T-helper 2 cell treated with Interferon-gamma antibody and Interleukin-4, amounts not matched to agents 100 ng/mL and 5 ng/mL, for 36 hours (primary cell): ENCODE measurements at places on chromosomes 16 and 17. TPM values are rescaled to one million over a fixed set of nuclear protein-coding genes. Genes with fewer than 3 reads are reported as not detected.

Gene MT1G
- total RNA-seq, result 27.6 and 30.1 TPM in 2 replicates

Gene SMIM36
- not detected in 2 replicates for total RNA-seq

Gene CFAP97D1
- total RNA-seq, result not detected in 2 replicates

Gene ACE
- 1.5 and 1.6 TPM in 2 replicates for total RNA-seq

Gene TOP2A
- 411 and 423 TPM in 2 replicates for total RNA-seq

Gene MINK1
- total RNA-seq, result 88.2 and 91.5 TPM in 2 replicates

Gene CHAD
- not detected in 2 replicates for total RNA-seq

Gene C16orf96
- total RNA-seq, result 0.05 and 0.16 TPM in 2 replicates

Gene RASL10B
- total RNA-seq, result 0.16 and 0.27 TPM in 2 replicates

Gene P2RX5
- 71.5 and 73.1 TPM in 2 replicates for total RNA-seq

Gene SLFN13
- 60.7 and 65.5 TPM in 2 replicates for total RNA-seq

Gene SLC16A6
- total RNA-seq, result 5.3 and 5.7 TPM in 2 replicates

Gene TP53TG3F
- total RNA-seq, result not detected in 2 replicates

Gene AGRP
- not detected in 2 replicates for total RNA-seq

Gene GLG1
- total RNA-seq, result 91.5 and 93.7 TPM in 2 replicates

Gene OR3A2
- 0.39 and 1.2 TPM in 2 replicates for total RNA-seq
